Thoracic aorta (tissue), 2 donors: ENCODE measurements at places on chromosomes 4 and X.

- no peak for DNase-seq
These were observed 3.3 kb upstream of the SPON2 start for GRCh38 chr4:1175635-1176229.

- DNase-seq, result no peak
These were observed 44.3 kb downstream of the HSD17B13 start for GRCh38 chr4:87278335-87278794.

DNA sequence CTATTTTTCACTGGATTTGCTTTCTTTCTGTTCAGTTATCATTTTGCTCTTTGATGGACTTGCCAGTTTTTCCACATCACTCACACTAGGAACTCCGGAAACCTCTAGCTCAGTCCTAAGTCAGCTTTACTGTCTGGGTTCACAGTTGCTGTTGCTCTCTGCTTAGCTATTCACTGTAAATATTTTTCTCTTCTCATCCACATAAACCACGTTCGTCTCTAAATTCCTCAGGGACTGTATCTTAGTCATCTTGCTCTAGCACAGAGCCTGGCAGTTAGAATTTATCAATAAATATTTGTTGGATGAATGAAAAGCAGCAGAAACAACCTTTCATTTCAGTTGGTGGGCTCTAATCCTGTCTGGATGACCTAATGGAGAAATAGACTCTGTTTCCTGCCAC is 119.4 kb upstream of the DMD start:
- no peak for DNase-seq

- no peak for DNase-seq
These were observed 455 bp upstream of the ABCB7 start for GRCh38 chrX:75156531-75156945.
